ENCODE measurements at places on chromosomes 4 and X.

GRCh38 chr4:137307806-137308205 lies 224.5 kb downstream of the PCDH18 start:
- no peak for DNase-seq

GRCh38 chr4:16243285-16243684 lies 17.0 kb upstream of the TAPT1 start:
- DNase-seq, result no peak

DNA sequence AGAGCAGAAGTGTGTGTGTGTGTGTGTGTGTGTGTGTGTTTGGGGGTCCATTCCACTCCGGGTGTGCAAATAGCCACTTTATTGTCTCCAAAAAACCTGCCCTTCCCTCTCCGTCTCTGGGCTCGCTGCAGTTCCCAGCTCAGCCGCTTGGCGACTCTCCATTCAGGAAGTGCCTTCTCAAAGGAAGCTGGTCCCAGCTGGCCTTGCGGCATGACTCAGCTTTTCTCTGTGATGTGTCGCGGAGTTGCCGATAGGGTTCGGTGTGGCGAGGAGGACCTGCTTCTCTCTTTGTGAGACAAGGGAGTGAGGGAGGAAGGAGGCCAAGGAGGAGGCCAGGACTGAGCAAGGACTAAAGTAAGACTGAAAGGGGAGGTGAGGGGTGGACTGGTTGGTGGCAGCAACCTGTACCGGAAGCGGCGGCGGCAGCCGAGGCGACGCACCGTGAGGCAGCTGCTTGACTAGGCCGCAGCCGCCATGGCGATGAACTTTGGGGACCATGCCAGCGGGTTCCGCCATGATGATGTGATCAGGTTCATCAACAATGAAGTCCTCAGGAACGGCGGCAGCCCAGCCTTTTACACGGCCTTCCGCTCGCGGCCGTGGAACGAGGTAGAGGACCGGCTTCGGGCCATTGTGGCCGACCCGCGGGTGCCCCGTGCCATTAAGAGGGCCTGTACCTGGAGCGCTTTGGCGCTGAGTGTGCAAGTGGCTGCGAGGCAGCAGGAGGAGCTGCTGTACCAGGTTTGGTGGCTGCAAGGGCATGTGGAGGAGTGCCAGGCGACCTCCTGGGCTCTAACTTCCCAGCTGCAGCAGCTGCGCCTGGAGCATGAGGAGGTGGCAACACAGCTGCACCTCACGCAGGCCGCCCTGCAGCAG lies at the start of gene TEX13C:
TSS of gene TEX13C (plus strand) at position 226 of the 876 bp plus-strand sequence. CDS start at position 475, 249 bp downstream.
- no peak for DNase-seq

GRCh38 chrX:56232221-56233082 lies at the start of gene KLF8:
TSS of gene KLF8 (plus strand) at chrX:56232356. CDS start at chrX:56233335, 979 bp downstream.
- DNase-seq, result peak; percentile 21
